Activated effector memory CD4-positive, alpha-beta T cell treated with Interleukin-2 at 50 U/mL for 16 hours (primary cell): ENCODE measurements at places on chromosomes 1 and 21.

DNA sequence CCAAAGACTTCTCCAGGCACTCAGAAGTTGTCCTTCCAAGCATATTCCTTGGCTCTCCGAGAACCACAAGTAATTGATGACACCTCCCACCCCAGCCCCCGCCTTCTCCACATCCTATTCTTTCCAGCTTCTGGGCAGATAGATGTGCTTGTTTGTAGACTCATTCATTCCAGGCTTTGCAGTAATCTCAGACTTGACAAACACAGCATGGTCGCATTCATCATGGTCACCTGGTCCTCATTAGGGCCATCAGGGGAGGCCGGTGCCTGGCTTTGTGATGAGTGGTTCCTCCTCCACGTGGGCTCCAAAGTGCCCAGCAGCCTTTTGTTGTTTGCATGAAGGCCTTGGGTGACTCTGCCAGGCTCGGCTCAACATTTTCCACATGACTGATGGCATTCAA, 28.5 kb upstream of the KCNE2 start:
- DNase-seq, result no peak

DNA sequence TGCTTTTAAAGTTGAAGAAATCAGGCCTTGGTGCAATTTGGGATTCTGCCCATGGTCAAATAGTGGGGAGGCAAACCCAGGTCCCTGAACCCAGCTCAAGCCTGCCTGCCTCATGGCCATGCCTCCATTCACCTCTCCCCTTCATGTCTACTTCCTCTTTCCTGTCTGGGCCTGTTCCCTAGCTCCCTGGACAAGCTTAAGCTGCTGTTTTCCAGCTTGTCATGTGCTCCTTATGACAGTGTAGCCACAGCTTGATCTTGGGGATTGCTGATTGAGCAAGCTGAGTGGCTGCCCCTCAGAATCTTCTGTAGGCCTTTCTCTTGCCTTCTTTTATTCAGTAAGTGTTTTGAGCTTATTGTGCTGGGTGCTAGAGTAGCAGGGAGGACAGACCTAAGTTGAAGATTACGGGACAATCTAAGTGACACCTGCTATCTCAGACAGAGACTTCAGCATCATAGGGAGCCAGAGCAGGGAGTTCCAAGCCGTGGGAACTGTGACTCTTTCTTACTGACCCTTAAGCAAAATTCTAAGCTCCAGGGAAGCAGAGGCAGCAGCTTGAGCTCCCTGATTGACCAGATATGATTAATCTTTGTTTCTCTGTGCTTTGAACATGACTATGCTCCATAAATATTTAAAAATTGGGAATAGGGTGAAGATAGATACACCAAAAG, 520 bp upstream of the MR1 start:
- DNase-seq, result peak; percentile 26

- no peak for DNase-seq
Measured at GRCh38 chr1:58874342-58874741, 90.5 kb upstream of the JUN start.

DNA sequence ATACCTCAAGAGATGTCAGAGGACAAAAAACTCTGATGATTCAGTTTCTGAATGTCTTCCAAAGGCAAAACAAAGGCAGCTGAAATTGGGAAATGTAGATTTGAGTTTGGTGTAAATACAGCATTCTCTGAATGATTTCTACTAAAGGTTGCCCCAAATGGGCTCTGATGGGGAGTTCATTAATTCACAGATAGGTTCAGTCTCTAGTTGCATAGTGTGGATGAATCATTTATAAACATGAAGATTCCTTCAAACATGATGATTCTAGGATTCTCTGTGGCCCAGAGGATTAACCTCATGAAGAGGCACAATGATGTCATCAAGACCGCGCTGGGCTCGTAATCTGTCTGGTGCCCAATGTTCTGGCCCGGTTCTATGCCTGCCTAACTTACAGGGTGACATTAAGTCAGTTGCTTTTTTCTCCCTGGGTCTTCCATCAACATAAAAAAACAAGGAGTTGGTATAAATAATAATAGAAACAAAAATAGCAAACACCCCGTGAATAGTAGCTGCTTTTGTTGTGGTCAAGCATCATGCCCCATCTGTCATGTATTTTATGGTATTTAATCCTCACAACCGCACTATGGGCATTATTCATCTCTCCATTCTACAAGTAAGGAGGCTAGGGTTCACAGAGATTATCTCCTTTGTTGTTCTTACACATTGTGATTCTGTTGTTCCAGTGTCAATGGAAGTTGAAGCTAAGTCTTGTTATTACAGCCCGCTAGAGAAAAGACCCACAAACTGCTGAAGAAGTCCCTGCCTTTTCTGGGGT, 509.6 kb upstream of the USP24 start:
- no peak for DNase-seq

GRCh38 chr1:100313382-100313781, 38.9 kb upstream of the CDC14A start:
- DNase-seq, result no peak

DNA sequence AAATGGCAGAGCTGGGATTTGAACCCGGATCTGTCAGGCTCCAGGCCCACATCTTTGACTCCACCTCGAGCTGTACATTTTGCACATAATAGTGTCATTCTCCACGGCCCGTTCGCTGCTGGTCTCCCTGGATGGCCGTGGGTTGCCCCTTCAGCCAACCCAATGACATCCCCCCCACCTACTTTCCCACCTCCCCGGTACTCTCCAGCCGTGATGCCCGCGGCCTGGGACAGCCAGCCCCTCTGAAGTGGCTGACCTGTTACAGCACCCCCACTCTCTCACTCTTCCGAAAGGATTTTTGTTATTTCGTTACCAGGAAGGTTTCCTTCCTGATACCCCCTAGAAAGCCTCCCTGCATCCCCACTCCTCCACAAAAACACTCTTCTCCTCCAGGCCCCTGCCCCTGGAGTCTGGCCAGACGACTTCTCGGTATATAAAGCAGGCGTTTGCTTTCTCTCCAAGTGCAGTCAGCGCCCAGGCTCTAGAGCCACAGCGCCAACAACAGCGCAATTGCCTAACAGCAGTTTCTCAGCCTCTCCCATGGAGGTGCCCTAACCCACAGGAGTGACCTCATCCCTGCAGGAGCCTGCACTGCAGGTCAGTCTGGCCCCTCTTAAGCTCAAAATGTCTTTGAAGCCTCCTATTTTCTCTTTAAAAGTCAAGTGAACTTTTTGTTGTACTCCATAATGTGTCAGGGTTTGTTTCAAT, 14.5 kb upstream of the GJB5 start:
- DNase-seq, result no peak

DNA sequence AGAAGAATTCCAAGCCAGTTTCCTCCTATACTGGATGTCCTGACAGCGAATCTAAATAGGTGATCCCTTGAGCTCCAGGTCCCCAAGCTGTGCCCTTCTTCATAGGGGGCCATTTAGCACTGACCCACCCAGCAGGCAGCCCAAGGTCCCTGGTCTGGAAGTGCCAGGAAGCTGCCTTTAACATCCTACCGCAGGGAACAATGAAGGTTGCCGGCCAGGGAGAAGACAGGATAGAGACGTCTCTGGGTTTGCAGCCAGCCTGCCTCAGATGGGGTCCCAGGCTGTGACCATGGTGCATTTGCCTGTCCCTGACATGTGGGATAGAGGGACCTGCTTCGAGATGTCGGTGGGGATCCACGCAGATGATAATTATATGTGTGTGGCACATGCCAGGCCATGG, 2.7 kb upstream of the RIPK4 start:
- no peak for DNase-seq

GRCh38 chr21:40200946-40201345, 333.7 kb downstream of the PCP4 start:
- no peak for DNase-seq

GRCh38 chr1:203765029-203765837, at the start of gene LAX1:
TSS of gene LAX1 (plus strand) at chr1:203765183. CDS start at chr1:203765566, 383 bp downstream.
- DNase-seq, result peak; percentile 67
